ENCODE measurements at places on chromosomes 5 and 9. TPM values are rescaled to one million over a fixed set of nuclear protein-coding genes. Genes with fewer than 3 reads are reported as not detected.

- peaks cover 6% of the 10 kb centered on the region for H3K4me1 ChIP-seq
- H3K36me3 ChIP-seq: no peaks in the 10 kb centered on the region
- H3K27me3 ChIP-seq: no peaks in the 10 kb centered on the region
These were observed 284.3 kb downstream of the ARHGAP26 start for GRCh38 chr5:143054480-143054941.

Gene MEGF10
- 1.7 TPM for total RNA-seq

GRCh38 chr5:40437452-40437861 lies 242.3 kb upstream of the PTGER4 start:
- no peaks in the 10 kb centered on the region for H3K4me1 ChIP-seq
- H3K4me3 ChIP-seq: no peak overlapping the region
- no peaks in the 10 kb centered on the region for H3K36me3 ChIP-seq

DNA sequence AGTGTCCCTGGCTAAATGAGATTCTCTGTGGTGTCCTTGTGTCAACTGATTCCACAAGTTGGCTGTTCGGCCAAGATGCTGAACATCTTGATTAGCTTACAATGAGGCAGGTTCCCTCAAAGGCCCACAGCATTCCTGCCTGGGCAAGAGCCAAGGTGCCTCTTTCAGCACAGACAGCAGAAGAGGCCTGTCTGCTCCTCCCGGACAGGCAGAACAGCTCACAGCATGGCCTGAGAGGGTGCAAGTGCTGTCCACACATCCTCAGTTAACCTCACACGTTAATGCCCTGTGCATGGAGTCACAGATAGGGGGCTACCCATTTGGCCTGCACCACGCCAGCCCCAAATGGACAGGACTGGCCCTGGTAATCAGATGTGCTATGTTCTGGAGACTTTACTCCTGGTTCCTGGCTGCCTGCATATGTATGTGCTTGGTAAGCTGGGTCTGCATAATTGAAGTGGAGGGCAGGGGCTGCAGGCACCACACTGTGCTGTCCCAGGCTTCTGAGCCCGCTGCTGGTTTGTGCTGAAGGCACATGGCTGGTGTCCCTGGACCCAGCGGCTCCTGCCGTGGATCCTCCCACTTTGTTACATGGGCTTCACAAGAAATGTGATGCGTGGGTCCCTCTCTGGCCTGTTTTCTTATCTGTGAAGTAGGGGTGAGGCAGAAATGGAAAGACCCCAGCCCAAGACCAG lies 8.9 kb downstream of the CSF2 start:
- no peaks in the 10 kb centered on the region for H3K36me3 ChIP-seq
- no peak for DNase-seq
- H3K27me3 ChIP-seq: no peaks in the 10 kb centered on the region
- H3K27ac ChIP-seq: no peak overlapping the region
- H3K4me1 ChIP-seq: no peaks in the 10 kb centered on the region
- H3K4me3 ChIP-seq: no peak overlapping the region

DNA sequence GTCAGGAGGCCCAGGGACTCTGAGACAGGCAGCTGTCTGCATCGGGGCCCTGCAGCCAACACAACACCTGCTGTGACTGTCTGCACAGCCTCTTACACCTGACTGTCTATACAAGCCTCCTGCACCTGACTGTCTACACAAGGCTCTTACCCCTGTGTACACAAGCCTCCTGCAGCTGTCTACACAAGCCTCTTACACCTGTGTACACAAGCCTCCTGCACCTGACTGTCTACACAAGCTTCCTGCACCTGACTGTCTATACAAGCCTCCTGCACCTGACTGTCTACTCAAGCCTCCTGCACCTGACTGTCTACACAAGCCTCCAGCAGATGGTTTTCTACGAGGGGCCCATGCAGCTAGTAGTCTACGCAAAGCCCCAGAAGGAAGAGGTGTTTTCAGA lies 18.6 kb downstream of the IRX2 start:
- peaks cover 12% of the 10 kb centered on the region for H3K27me3 ChIP-seq
- no peak overlapping the region for H3K27ac ChIP-seq
- DNase-seq: no peak

GRCh38 chr5:123156577-123157296 lies 67.7 kb downstream of the PRDM6 start:
- no peaks in the 10 kb centered on the region for H3K4me1 ChIP-seq
- DNase-seq: no peak
- H3K27ac ChIP-seq: no peak overlapping the region

- H3K4me3 ChIP-seq: no peak overlapping the region
- H3K36me3 ChIP-seq: no peaks in the 10 kb centered on the region
- no peak for DNase-seq
- H3K27me3 ChIP-seq: no peaks in the 10 kb centered on the region
- no peak overlapping the region for H3K27ac ChIP-seq
- no peaks in the 10 kb centered on the region for H3K4me1 ChIP-seq
These were observed 19.9 kb upstream of the KCNIP1 start for GRCh38 chr5:170483701-170484458.

- no peaks in the 10 kb centered on the region for H3K36me3 ChIP-seq
- no peaks in the 10 kb centered on the region for H3K27me3 ChIP-seq
- no peak overlapping the region for H3K4me3 ChIP-seq
- DNase-seq: no peak
These were observed 104.3 kb upstream of the SPATA31D4 start for GRCh38 chr9:81823672-81824554.

- no peak overlapping the region for H3K27ac ChIP-seq
- H3K27me3 ChIP-seq: no peaks in the 10 kb centered on the region
- DNase-seq: no peak
- H3K36me3 ChIP-seq: no peaks in the 10 kb centered on the region
- no peak overlapping the region for H3K4me3 ChIP-seq
- no peaks in the 10 kb centered on the region for H3K4me1 ChIP-seq
These were observed 23.4 kb downstream of the CPLX2 start for GRCh38 chr5:175894793-175895192.

Gene MINAR2
- total RNA-seq: not detected

DNA sequence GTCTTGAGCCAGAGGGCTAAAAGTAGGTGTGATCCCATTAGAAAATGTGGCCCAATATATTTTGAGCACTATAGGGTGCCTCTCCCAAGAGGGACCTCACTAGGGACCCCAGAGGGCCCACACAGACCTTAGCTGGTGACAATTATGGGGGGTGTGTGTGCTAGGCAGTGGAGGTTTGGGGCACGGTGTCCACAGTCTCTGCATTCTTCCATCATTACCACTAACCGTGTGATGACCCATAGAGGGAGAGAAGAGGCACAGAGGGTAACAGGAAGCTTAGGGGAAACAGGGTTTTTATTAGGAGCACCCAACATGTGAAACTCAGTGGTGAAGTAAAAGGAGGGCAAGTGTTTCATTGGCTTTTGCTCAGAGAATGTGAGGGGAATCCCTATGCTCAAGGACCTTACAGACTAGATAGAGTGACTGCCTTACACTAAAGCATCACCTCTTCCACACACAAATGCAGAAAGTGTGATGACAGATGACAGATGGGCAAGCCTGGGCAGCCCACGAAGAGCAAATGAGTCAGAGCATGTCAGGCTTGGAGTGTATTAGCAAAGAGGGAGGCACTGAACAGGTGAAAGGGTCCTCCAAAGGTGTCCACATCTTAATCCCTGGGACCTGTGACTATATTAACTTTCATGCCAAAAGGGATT lies 2.5 kb upstream of the ACTL7A start:
- no peaks in the 10 kb centered on the region for H3K27me3 ChIP-seq
- H3K4me1 ChIP-seq: no peaks in the 10 kb centered on the region
- no peak for DNase-seq
- no peak overlapping the region for H3K4me3 ChIP-seq

GRCh38 chr9:126127591-126127990 lies 199.0 kb upstream of the MVB12B start:
- H3K4me1 ChIP-seq: peaks cover 7% of the 10 kb centered on the region
- no peak overlapping the region for H3K27ac ChIP-seq
- DNase-seq: no peak
- no peak overlapping the region for H3K4me3 ChIP-seq
- H3K36me3 ChIP-seq: no peaks in the 10 kb centered on the region
- no peaks in the 10 kb centered on the region for H3K27me3 ChIP-seq

Data from tibial nerve (tissue), 4 donors.